ENCODE measurements at places on chromosomes 11 and 22. TPM values are rescaled to one million over a fixed set of nuclear protein-coding genes. Genes with fewer than 3 reads are reported as not detected.

The RASL10A gene
- total RNA-seq, result 0.12 TPM

DNA sequence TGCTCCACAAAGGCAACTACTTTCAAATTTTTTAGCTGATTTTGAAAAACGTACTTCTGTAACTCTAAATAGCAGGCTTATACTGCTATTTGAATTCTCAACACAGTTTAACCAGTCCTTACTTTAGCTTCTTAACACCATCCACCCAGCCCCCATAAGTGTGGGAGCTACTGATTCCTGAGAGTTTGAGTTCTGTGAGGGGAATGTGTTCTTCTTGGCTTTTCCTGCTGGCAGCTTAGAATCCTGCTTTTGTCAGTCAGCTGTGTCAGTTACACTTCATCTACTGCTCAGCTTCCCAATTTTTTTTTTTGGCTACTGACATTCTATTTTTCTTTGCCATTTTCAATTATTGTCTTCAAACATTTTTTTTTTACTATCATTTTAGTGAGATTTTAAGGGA is 440.4 kb downstream of the INSC start:
- DNase-seq, result no peak

- DNase-seq, result no peak
Measured at GRCh38 chr11:75356613-75357012, 5.2 kb upstream of the ARRB1 start.

DNA sequence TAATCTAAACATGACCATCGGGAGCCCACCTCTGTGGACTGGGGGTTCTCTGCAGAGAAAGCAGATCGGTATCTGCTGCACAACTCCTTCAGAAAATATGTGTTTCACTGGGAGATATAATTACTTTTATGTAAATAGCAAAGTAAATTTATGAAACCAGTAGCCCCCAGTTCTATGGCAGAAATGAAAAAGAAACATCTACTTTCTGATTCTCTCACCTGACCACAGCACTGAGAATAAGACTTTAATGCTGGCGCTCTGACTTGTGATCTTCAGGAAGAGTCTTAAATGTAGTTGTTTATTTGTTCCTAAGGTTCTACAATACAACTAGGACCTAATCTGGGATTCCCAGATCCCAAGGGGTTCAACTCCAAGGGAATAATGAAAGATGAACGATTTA is 518.0 kb downstream of the DLG2 start:
- DNase-seq, result no peak

The OR51I2 gene
- total RNA-seq, result not detected

GRCh38 chr11:72720047-72720446 is 32.2 kb downstream of the ARAP1 start:
- DNase-seq, result no peak

DNA sequence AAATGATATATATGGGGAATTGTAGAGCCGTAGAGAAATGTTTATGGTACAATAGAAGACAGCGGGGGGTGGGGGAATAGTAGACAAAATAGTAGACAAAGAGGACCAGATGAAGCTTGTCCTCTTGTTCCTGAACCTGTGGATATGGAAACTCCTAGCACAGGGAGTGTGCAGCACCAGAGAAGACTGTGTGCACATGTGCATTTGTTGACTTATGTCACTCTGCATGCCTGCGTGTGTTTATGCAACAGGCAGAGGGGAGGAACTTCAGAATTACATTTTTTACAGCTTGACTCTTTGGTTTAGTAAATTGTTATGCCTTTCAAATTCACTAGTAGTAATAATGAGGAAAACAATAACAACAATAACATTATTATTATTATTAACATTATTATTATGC is 36.0 kb downstream of the TENM4 start:
- no peak for DNase-seq

GRCh38 chr11:21132146-21132720 is 462.8 kb downstream of the NELL1 start:
- no peak for DNase-seq

The TNNI2 gene
- total RNA-seq, result not detected

DNA sequence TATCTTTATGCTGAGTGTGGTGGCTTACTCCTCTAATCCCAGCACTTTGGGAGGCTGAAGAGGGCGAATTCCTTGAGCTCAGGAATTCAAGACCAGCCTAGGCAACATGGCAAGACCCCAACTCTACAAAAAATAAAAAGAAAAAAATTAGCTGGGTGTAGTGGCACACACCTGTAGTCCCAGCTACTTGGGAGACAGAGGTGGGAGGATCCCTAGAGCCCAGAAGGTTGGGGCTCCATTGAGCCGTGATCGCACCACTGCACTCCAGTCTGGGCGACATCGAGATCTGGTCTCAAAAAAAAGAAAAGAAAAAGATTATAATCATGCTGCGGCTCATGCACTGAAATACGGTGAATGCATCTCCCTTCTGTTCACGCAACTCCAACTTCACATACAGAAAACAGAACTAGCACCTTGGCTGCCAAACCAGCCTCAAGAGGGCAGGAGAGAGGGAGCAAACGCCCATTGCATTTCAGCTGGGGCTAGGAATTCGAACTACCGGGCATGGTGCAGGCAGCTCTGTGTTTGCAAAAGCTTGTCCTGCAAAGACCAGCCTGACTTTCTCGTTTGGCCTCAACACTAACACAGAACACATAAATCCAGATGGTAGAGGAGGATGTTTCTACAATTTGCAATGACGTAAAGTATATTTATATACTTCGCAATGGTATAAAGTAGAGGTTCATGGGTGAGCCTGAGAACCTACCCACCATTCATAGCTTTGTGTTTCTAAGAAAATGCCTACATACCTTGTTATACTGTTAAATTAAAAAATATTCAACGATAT is 6.3 kb upstream of the SYNGR1 start:
- no peak for DNase-seq

DNA sequence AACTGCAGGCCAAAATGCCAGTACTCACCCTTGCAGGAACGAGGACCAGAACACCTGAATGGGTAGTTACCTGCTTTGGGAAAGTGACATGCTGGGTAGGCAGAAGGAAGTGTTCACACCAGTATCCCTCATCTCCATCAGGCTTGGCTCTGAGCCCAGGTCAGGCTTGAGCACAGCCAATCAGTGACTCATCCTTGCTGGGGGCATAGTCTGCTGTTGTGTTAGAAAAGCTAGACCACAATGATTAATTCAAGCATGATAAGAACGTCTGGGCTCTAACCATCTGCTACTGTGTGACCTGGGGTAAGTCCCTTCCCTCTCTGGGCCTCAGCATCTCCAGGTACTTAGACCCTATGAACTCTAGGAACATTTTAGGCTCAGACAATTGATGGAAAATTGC is 450.4 kb downstream of the MIAT start:
- peak; percentile 92 for DNase-seq

The SLC5A12 gene
- total RNA-seq, result not detected

The MACROD1 gene
- total RNA-seq, result 27.8 TPM

The FXYD2 gene
- total RNA-seq, result 286 TPM

- no peak for DNase-seq
Measured at GRCh38 chr22:20857247-20857643, 1.4 kb downstream of the PI4KA start.

The VPREB1 gene
- not detected for total RNA-seq

- DNase-seq, result no peak
Measured at GRCh38 chr11:126627421-126627820, 271.9 kb downstream of the ST3GAL4 start.

DNA sequence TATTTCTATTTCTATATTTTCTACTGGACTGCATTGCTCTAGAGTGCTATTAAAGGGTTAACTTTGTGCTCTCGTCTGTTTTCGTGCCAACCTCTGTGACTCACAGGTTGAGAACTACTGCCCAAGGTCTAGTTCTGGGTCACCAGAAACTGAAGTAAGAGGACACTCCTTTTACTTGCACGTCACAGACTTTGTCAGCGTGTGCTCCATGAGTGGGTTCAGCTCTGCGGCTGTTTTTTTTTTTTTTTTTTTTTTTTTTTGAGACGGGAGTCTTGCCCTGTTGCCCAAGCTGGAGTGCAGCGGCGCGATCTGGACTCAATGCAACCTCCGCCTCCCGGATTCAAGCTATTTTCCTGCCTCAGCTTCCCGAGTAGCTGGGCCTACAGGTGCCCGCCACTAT is 49.8 kb downstream of the CLMP start:
- DNase-seq, result peak; percentile 73

DNA sequence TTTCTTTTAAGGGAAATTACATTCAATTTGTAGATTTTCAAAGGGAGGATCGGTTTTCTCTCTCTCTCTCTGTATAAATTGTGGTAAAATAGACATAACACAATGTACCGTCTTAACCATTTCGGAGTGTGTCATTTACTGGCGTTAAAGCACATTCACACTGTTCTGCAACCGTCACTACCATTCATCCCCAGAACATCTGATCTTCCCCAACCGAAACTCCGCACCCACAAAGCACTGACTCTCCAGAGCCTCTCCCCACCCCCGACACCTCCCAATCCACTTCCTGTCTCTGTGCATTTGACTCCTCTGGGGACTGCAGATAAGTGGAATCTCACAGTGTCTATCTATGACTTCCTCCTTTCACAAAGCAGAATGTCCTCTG is 15.9 kb upstream of the GRAMD4 start:
- no peak for DNase-seq

The NUP50 gene
- 60.8 TPM for total RNA-seq

The HOATZ gene
- total RNA-seq, result not detected

DNA sequence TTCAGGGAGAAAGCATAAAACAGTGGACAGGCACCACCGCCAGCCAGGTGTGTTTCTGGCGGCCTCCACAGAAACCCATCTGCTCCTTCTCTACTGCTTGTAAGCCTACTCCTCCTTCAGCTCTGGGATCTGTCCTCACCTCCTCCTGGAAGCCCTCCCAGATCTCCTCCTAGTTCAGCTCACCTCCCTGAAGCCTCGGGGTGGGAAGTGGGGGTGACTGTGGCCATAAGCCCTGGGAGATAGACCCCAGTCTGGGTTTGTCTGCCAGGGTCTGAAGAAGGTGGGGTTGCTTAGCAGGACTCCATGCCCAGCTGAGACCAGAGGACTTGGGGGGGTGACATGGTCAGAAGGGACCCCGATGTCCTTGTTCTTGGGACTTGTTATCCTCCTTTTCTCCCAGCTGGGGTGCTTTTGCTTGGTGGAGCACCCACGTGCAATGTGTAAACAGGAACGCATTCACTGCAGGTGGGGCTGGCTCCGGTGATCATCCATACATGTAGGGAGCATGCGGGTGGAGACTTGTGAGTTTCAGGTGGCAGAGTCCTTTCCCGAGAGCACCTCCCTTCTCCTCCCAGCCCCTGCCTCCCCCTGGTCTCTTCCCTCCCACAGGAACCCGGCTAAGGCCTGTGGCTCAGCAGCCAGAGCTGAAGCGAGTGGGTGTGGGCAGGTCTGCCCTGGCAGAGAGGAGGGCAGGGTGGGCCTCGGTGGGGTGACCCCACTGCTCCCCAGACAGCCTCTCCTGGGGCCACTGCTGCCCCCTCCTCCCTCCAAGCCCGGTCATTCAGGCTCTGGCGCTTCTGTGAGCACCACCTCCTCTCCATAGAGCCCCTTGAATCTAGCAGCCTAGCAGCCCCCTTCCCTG is 25.9 kb downstream of the MRGPRG start:
- DNase-seq, result no peak

DNA sequence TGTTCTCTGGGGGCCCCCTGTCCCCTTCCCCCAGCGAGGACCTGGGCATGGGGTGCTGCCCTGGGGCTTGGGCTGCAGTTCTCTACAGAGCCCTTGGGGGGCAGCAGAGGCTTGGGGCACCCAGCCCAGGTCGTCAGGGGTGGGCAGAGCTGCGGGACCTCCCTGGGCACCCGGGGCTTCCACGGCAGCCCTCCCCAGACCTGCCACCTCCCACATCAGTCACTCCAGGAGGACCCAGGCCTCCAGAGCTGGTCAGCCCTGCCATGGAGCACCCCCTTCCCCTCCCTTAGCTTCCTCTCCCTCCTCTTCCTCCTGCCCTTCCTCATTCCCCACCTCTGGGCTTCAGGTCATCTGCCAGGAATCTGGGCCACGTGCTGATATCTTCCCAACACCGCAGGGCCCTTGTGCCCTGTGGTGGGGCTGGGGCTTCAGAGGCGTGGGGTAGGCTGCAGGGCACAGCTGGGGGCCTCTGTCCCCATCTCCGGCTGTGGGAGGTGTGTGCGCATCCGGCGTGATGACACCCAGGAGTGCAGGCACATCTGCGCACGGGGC is 5.8 kb downstream of the TSPAN4 start:
- DNase-seq, result no peak

- DNase-seq, result no peak
Measured at GRCh38 chr11:39221550-39222138, 2237.8 kb downstream of the LRRC4C start.

The ROBO3 gene
- 18.9 TPM for total RNA-seq

GRCh38 chr22:26912655-26913345 is 255.4 kb downstream of the MIAT start:
- DNase-seq, result no peak

DNA sequence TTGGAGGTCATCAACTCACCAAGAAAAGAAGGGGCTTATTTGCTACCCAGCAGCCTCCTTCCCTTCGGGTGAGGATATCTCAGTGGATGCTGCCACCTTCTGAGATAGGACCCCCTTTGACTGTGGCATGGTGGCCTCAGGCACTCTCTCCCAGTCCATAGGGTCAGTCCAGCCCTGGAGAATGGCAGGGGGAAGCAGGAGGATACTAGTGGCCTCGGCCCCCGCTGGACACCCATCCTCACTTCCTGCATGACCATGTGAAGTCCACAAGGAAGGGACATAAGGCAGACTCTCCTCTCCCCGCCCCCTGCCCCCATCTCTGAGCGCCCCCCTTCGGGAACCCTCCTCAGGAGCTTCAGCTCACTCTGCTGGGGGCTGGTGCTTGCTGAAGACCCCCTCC is 24.4 kb downstream of the TPBGL start:
- no peak for DNase-seq
